Activated CD4-positive, alpha-beta memory T cell treated with anti-CD3 and anti-CD28 coated beads, Interleukin-2, amount 10 ng/mL, durations not matched to agents 7 days and 5 days (primary cell): ENCODE measurements at places on chromosomes 1 and 21.
A peak's percentile ranks its signal among the peaks of the same experiment; 100 is the strongest.

DNA sequence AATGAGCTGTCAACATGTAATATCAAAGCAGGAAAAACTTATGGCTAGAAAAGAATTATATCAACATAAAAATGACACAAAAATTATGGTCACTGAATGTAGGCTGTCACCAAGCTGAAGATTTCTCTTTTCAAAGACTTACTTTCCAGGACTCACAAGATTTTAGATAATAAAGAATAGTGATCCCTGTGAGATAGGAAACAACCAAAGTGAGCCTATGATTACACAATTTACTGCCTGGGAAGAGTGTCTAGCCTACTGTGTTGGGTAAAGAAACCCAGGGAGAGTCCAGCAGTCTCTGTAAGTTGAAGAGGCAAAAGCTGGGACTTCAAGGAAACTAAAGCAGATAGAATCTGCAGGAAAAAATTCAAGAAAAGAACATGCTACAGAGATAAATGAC lies 20.2 kb upstream of the RGS1 start:
- no peak for DNase-seq

GRCh38 chr1:154178013-154178412 lies 13.9 kb downstream of the TPM3 start:
- no peak for DNase-seq

DNA sequence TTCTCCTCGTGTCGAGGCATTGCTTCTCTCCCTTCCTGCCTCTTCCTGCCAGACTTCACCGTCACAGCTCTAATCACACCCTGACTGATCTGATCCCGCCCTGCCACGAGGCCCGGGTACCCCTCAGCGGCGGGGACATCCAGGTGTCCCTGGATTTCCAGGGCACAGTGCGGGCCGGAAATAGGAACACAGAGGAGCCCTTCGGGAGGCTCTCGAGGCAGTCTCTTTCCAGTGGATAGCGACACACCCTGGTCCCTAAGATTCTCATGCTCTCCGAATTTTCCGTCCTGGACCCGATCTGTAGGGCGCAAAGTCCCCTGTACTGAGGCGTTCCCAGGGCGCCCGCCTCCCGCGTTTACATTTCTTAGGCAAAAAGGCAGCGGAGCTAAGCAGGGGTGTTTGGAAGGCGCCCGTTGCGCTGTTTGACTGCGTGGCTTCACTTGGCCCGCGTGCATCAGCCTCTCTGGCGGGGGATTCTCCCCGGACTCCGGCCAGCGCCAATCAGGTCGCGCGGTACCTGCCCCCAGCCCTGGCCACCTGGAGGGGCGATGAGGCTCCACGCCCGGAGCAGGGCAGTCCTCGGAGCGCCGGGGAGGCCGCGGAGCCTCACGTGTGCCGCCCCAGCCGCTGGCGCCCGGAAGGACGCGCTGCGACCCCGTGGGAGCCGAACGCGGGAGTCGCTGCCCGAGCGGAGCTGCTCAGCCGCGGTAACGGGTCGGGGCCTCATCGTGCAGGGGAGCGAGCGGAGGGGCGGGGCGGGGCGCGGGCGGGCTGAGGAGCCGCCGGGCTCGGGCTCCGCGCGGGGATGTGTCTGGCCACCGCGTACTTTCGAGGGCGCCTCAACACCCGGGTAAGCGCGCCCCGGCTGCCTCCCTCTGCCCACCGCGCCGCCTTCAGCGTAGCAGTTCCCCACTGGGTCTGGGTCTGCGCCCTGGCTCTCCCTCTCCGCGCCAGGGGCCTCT lies at the start of gene FAM163A:
TSS of gene FAM163A (plus strand) at position 575 of the 962 bp plus-strand sequence. CDS start 69,807 bp downstream, outside the sequence.
- no peak for DNase-seq

DNA sequence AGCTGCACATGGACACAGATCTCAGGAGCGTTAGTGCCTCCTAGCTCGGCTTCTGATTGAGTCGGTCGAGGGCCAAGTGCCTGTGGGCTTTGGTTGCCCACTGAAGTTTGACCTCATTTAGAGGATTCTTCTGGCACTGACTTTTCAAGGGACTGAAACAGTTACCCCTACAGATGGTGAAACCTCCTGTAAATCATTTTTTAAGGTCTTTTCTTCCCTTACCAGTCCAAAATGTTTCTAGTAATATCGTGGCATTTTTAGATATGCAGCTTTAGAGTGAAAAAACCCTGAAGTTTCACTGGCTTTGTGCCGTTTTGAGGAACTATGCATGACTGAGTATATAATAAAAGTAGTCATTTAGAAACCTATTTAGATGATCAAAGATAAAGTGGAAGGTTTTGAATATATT lies 34.7 kb upstream of the L1TD1 start:
- no peak for DNase-seq

DNA sequence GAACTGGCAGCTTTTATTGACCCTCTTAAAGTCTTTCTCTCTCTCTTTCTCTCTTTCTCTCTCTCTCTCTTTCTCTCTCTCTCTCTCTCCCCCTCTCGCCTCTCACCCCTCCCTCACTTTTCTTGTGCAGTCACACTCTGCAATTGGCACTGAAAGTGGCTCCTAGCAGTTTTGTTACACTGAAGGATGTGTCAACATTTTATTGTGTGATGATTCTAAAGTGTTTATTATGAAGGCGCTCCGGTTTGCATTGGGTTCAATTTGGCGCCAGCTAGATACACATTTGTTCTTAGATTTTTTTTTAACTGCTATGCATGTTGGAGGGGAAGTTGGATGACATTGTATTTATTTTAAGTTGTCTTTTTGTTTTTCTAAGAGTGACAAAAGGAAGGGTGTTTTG lies 64.0 kb upstream of the CHRM3 start:
- DNase-seq, result no peak

GRCh38 chr21:46142582-46143473 lies 12.6 kb downstream of the FTCD start:
- DNase-seq, result no peak

DNA sequence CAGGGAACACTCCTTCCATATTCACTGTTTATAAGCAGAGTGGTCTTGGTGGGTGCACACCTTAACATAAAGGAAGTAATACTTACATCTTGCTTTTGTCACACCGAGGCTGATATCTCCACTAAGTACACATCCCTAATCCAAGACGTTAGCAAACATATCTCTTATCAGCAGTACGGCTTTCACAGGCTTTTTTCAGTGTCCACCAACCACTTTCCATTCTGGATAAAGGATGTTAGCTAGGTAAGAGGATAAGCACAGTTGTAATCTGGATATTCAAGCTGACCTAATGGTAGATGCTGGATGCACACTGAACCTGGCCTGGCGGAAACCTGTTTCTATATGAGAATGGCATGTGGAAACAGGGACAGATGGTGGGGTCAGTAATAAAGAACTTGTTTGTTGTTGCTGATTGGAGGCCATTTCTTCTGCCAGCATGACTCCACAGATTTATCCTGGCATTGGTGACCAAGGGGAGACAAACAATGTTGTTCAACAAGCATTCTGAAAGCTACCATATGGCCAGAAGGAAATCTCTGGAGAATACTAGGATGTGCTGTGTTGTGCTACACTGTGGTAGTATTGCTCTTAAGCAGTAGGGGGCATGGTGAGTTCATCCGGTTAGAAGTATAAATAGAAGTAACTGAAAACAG lies 416.4 kb downstream of the PTBP2 start:
- DNase-seq, result peak; percentile 18

- DNase-seq, result no peak
These were observed 28.6 kb downstream of the PCSK9 start for GRCh38 chr1:55067914-55068313.

- DNase-seq, result peak; percentile 15
These were observed 13.3 kb upstream of the SPOCD1 start for GRCh38 chr1:31828926-31829690.

DNA sequence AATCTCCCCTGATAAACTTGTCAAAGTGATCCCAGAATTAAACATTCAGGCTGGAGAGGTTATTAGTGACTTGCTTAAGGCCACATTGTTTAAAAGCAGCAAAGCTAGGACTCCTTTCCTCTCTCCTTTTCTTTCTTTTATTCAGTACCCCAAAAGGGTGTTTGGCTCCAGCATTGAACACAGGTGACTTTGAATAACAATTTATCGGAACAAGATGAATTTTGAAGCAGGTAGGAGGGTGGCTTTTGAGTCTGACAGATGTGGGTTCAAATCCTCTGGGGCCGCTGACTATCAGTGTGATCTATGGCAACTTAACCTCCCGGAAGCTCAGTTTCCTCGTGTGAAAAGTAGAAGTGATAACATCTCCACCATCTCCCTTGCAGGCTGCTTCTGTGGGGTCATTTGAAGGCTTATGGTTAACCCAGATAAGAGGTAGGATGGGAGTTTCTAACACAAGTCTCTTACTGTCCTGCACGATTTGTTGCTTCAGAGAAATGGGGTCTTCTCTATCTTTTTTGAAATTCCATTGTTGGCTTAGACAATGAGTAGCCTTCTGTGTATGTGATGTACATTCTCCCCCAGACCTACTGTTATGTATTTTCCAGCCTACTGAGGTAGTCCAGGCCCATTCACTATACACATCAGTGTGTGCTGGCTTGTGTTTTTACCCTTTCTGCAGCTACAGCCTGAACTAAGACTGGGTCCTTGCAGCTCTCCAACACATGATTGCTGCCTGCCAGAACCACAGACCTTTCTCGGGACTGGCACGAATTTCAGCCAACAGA lies 29.0 kb downstream of the JUN start:
- peak; percentile 49 for DNase-seq

GRCh38 chr21:41668686-41669532 lies 97.9 kb downstream of the RIPK4 start:
- no peak for DNase-seq

DNA sequence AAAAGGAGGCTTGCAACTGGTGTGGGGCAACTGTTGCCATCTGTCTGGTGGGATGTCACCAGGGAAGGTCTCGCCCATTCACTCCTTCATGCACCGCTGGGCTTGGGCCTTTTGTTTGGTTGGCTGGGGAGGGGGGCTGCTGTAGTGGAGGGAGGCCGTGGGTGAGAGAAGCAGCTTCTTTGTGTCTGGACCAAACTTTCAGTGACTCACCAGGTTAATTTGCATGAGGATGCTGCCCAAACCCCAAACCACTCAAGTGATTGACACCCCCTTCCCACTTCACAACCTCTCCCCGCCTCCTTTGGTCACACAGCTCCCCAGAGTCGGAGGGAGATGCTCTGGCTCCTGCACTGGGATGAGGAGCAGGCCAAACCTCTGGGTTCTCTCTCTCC lies 19.7 kb downstream of the BTG2 start:
- DNase-seq, result peak; percentile 77

DNA sequence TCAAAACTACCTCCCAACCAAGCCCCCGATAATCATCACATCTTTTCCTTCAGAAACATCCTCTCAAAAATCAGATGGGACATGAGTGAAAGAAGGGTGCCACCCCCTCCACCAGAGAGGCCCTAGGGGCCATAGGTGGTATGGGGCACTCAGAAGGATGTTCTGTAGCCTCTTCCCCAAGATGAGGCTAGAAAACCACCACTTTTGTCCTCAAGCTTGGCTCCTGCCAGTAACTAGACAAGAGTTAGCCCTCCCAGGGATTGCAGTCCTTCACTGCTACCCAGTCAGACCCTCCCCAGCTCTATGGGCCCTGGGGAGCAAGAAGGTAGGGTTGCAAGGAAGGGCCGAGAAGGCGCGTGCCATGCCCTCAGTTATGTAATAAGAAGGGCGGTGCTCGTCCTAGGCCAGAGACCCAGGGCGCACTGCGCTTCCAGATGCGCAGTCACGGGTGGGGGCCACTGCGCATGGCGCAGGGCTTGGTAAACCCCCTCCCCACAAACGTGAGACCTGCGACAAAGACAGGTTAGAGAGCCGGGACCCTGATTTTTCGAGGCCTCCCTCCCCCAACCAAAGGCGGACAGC lies 69.7 kb downstream of the CD46 start:
- no peak for DNase-seq

DNA sequence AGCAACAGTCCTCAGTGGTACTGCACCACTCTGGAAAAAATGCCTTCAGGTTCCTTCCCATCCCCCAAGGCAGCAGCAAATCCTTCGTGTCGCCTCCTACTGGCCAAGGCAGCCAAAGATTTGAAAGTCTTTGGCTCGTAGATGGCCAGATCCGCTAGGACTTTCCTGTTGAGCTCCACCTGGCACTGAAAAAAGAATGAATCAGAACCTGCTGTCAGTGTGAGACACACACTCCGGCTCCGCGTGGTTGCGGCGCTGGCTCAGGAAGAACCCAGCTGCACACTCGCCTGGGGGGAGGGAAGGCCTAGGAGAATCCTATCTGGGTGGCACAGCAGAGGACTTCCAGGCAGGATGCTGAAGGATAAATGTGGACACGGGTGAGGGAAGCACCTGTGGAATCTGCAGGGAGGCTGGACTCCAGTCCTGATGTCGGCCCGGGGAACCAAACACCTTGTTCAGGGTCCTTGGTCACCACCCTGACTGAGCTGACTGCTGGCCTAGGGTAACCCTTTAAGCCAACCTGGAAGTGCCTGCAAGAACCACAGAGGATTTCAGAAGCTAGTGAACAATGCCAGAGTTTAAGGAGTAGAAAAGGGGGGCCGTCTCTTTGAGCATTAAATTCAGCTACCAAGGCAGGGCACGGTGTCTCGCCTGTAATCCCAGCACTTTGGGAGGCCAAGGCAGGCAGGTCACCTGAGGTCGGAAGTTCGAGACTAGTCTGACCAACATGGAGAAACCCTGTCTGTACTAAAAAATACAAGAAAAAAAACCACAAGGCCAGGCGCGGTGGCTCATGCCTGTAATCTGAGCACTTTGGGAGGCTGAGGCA lies 3.2 kb upstream of the CCNL2 start:
- DNase-seq, result peak; percentile 38

DNA sequence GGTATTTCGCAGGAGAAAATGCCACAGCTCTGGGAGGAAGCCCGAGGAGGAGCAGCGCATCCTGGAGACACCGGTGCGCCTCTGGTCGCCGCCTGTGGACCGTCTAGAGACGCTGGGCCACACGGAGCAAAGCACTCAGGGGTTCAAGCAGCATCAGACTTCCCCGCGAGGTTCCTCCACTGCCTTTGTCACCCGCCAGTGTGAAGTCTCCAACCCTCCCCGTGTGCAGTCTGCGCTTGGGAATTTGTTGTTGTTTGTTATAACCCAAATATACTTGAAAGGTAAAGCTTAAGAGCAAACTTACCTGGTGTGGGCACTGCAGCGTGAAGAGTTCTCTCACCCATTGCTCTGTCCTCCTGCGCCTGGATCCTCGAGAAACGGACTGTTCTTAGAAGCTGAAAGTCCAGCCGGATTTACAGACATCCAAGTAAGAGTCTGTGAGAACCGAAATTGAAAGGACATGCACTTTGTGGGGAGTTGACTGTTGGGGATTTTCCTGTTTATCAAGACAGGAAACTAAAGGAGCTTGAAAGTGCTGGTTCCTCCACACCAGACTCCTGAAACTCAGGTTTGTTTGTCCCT lies at the start of gene GBP4:
TSS of gene GBP4 (minus strand) at position 452 of the 582 bp plus-strand sequence. CDS start at position 344, 108 bp downstream.
- DNase-seq, result peak; percentile 59

- no peak for DNase-seq
These were observed 16.8 kb upstream of the PDIK1L start for GRCh38 chr1:26094677-26095383.

- no peak for DNase-seq
These were observed 64.2 kb upstream of the ERRFI1 start for GRCh38 chr1:8090241-8090702.

DNA sequence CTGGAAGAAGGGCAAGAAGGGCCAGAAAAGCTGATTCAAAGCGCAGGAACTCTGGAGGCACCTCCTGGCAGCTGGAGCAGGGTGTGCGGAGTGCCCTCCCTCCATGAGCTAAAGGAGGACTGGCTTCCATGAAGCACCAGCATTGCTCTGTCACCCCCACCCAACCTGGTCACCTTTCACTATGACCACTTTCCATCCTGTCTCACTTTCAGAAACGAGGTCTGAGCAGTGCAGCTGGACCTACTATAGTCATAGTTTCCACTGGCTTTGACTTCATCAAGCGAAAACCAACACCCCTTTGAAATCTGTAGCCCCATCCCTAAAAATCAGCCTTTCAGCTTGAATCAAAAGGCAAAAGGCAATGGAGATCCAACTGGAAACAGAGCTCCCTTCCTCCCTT lies 84.8 kb upstream of the CACNA1E start:
- peak; percentile 26 for DNase-seq

GRCh38 chr1:203985044-203985443 lies 87.9 kb upstream of the SOX13 start:
- DNase-seq, result no peak
